GM12891 (cell line): ENCODE measurements at places on chromosomes 2 and 18.

DNA sequence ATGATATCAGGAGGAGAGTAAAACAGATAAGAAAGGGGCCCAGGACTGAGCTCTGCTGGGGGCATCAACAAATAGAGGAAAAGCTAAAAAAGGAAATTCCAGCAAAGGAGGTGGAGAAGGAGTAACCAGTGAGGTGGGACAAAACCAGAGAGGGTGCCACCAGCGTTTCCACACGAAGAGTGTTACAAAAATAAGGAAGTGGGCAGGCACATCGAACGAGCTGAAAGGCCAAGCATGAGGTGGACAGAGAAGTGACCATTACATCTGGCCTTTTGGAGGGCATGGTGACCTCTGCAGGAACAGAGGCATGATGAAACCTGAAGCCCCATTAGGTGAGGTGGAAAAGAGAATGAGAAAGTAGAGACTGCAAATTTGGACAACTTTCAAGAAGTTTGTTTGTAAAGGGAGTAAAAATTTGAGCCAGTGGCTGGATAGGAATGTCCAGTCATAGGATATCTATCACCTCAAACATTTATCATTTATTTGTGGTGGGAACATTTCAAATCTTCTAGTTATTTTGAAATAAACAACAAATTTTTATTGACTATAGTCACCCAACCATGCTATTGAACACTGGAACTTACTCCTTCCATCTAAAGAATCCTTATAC is 18.4 kb upstream of the VIT start:
- DNase-seq, result no peak

DNA sequence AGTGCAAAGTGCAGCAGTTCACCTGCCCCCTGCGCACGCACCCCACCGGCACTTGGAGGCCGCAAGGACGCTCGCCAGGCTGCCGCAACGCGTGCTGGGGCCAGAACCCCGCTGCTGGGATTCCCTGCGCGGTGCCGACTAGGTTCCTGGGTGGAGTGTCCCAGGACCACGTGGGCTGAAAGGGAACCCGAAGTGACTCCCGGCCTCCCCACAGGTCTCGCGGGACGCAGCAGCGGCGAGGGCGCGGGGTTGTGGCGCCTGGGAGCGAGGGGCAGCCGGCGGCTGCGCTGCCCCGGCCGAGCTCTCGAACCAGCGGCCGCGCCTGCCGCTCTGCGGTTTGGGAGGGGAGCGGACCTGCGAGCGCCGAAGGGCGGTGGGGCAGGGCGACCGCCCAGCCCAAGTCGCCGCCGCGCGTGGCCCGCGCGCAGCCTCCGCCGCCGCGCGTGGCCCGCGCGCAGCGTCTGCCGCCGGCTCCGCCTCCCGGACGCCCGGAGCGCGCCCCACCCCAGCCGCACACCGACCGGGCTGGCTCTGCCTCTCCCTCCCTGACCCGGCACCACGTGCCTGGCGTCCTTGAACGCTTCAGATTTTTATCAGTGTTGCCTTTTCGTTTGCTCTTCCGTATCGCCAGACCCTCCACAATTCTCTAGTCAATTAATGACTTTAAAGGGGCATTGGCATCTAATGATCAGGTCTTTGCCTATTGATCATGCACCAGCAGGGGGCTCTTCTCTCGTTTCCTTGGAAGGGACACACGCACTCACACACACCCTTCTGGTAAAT is at the start of gene FTCDNL1:
FTCDNL1 (minus strand) TSS at position 475 of the 783 bp plus-strand sequence. CDS start 2,230 bp downstream, outside the sequence.
- peak; percentile 51 for DNase-seq

GRCh38 chr18:63997606-63998005 is 27.7 kb downstream of the SERPINB8 start:
- DNase-seq, result no peak

DNA sequence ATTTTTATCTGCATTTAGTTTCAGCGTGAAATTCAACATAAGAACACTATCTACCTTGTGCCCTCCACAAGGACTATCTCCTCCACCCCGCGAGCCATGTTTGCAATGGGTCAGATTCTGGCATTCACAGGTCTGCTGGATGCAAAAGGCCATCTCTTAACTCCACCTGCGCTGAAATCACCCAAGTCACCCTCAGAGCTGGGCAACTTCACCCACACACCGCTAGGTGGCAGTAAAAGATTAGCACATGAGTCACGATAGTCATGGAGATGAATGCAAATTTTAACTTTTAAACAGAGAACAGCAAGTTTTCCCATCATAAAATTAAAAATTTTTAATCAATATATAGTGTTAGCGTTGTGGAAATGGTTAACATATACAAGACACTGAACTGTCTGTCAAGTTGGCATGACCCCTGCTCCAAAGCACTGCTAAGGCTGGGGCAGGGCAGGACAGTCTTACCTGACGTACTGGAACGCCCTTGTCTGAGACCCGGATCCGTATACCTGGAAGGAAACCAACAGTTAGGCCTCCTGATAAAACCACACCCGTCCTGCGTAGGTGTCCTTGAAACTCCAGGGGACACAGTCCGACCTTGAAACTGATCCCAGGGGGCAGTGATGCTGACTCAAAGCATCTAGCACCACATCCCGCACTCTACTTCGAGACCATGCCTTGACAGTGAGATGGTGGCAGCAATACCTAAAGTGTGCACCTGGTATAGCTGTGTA is 89.6 kb downstream of the UXS1 start:
- peak; percentile 65 for DNase-seq
